ENCODE measurements at places on chromosomes 3 and 15.

DNA sequence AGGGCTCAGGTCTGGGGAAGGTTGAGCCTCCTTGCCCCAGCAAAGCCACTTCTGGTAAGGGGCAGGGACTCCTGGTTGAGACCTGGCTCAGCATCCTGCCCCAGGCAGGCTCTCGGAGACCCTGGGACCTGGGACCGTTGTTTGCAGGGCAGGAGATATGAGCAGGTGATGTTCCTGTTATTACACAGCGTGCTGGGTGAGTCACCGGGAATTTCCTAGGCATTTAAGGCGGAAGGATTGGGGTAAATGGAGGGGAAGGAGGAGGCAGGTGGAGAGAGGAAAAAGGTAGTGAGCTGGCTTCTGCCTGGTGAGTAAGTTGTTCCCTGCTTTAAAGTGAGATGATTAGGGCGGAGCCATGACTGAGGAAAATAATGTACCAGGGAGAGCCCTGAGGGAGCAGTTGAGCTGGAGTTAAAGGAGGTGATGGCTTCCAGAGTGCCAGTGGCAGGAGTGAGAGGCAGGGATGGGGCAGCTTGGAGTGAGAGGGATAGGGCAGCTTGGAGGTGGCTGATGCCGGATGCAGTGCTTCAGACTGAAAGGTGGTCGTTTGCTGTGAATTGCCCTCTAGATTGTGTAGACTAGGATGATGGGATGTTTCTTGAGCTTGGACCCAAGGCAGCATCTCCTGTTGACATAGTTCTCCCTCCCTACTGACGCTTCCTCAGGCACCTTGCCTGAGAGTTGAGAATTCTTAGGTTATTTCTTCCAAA is 79.4 kb downstream of the AAGAB start:
- DNase-seq: peak; percentile 74

DNA sequence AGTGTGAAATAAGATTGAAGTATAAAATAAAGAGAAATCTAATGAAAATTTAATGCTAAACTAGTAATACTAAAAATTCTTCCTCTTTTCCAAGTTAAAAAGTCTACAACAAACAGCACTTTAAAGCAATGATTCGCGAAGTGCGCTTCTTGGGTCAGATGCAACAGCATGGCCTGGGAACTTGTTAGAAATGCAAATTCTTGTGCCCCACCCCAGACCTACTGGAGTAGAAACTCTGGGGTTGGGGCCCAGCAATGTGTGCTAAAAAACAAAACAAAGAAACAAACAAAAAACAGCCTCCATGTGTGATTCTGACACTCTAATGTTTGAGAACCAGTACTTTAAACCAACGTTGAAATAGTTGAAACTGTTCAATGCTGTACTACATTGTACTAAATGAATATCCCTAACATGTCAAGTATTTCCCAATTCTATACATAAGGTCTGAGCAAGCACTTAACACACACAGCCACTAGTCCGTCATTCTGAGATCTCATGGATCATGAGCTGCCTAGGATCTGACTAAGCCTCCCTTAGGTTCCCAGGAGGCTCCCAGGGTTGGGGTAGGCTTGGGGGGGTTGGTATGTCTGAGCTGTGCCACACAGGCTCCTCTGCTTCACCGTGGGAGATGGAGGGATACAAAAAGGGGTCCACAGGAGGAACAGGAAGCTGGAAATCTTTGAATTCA is 6.1 kb downstream of the RASGRP1 start:
- no peak for DNase-seq

GRCh38 chr3:175913286-175913685 is 1054.2 kb downstream of the NAALADL2 start:
- no peak for DNase-seq

- no peak for DNase-seq
Measured at GRCh38 chr3:51242939-51243338, 142.2 kb upstream of the MANF start.

- no peak for DNase-seq
Measured at GRCh38 chr3:140388202-140388922, 289.5 kb upstream of the TRIM42 start.

DNA sequence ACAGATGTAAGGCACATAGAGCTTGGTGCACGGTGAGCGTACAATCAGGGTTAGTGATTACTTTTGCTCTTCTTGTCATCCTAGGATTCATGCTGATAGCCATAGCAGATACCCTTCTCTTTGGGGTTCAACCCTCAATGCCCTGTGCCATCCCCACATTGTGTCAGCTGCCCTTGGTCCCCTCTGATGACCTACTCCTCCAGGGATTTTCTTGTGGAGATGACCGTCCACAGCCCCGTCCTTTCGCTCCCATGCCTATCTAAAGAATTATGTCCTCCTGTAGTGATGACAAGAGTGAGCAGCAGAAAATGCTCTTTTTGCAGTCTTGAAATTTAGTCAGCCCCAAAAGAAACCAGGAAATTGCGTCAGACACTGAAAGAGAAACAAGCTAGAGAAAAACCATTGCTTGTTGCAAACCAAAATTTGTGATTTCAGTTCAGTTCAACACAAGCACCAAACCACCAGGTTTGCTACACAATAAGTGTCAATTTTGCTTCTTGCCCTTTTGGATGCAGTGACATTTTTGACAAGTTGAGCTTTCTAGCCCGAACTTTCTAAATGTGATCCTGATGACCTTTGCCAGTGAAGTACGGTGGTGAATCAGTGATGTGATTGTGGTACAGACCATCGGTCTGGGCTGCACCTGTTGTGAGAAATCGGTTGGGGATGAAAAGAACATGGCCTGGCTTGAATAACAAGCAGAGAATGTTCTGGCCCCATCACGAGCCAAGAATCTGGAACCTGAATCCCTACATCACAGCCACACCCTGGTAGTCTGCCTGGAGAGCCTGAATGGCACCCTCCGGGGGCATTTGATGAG is 41.3 kb downstream of the CMTM7 start:
- DNase-seq: no peak

GRCh38 chr15:43943511-43943910 is 116.7 kb downstream of the WDR76 start:
- no peak for DNase-seq

DNA sequence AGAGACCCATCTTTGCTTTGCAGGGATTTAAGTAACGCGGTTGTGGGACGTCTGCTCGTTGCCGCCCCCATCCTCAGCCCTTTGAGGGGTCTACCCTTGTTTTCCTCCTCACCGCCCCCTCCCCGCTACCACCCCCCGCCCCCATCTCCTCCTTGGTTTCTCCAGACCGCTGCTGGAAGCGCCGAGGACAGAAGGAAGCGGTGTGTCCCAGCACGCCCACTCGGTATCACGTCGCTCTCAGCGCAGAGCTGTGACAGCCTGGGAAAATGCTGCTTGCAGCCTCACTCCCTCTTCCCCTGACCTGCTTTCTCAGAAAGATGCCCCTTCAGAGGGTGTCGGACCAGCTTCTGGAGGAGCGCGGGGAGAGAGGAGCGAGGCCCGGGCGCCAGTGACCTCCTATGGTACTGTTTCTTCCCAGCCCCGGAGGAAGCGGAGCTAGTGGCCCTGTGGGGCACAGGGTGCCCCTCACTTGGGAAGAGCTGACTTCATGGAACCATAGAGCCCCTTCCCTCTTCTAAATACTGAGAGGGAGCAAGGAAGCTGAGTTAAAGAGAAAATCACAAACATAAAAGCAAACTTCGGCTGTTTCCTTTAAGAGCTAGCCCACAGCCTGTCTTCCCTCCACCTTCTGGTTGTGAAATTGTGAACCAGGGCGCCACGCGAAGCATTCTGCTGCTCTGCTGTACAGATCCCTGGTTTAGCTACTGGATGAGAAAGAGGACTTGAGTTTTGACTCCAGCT is 698 bp downstream of the IL1RAP start:
- DNase-seq: peak; percentile 24

DNA sequence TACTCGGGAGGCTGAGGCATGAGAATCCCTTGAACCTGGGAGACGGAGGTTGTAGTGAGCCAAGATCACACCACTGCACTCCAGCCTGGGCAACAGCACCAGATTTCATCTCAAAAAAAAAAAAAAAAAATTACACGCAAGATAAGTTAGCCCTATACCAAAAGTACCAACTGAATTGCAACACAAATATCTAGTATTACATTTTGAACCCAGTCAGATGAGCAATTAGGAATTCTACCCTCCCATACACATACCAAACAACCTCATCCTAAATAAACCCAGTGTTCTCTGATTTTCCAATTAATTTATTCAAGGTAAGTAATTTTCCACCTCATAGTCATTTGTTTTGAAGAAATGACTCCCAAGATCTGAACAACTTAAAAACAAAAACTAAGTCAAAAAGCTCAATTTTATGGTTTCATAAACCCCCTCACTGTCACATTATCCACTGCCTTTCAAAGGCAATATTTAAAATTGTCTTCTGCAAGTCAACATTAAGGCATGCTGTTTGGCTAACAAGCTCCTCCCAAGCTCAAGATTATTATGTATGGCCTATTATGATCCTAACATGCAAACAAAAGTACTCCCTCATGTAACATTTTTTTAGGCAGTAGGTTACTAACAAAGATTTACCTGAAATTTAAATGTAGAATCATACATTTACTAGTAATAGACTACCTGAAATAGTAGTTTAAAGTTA is 4.5 kb downstream of the RAF1 start:
- DNase-seq: no peak

GRCh38 chr3:86815880-86816279 is 175.1 kb downstream of the VGLL3 start:
- DNase-seq: no peak

- no peak for DNase-seq
Measured at GRCh38 chr3:12839156-12839946, 2.0 kb downstream of the RPL32 start.

- DNase-seq: no peak
Measured at GRCh38 chr3:59191651-59192050, 141.8 kb upstream of the CFAP20DC start.

DNA sequence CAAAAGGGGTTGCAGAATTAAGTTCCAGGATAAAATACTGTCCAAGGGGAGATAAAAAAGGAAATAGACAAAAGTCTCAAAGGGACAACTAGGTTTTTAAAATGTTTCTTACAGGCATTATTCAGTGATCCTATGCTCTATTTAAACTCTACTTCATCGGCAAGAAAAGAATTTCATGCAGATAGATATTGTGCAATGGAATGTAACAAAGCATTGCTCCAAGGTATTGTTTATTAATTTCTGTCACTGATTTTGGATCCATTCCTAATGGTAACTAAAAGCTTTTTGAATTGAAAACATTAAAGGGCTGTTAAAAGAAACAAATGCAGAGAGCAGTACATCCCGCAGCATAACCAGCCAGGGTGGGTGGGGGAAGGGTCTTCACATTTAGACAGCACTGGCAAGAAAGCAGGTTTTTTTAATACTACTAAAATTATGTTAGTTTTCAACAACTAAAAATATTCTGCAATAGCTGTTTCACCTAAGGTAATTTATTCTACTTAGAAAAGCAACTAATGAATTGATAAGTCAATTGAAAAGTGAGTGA is 82.9 kb downstream of the THBS1 start:
- DNase-seq: no peak

- peak; percentile 23 for DNase-seq
Measured at GRCh38 chr15:62896969-62897486, 145.5 kb upstream of the TPM1 start.

- DNase-seq: no peak
Measured at GRCh38 chr15:100189319-100189718, 152.5 kb downstream of the ADAMTS17 start.

GRCh38 chr3:119831022-119831421 is 49.1 kb downstream of the NR1I2 start:
- no peak for DNase-seq
